ENCODE measurements at places on chromosomes 12 and 14.

GRCh38 chr12:65168681-65169319 is 583 bp upstream of the LEMD3 start:
- DNase-seq = no peak

DNA sequence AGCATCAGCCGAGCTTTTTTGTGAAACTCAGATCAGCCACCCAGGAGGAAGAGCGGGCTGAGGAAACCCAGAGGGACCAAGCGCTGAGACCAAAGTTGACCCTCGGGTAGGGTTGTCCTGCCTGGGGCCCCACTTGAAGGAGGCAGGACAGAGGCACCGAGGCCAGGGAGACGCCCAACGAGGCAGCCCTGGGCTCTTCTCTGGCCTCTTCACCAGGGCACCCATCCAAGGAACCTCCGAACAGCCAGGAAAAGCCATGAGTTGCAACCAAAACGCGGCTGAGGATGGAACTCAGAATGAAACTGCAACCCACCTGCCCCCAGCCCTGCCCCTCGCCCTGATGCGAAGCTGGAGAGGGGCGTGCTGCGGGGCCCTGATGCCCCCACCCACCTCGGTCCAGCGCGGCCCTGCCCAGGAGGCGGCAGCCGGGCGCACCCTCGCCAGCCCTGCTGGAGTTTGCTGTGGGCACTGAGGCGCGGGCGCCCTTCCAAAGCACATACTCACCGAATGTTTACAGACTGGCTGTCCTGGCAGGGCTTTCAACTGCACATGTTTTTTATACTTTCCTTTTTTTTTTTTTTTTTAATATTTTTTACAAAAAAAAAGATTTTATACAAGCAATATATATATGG is 41.9 kb downstream of the JDP2 start:
- DNase-seq = no peak

DNA sequence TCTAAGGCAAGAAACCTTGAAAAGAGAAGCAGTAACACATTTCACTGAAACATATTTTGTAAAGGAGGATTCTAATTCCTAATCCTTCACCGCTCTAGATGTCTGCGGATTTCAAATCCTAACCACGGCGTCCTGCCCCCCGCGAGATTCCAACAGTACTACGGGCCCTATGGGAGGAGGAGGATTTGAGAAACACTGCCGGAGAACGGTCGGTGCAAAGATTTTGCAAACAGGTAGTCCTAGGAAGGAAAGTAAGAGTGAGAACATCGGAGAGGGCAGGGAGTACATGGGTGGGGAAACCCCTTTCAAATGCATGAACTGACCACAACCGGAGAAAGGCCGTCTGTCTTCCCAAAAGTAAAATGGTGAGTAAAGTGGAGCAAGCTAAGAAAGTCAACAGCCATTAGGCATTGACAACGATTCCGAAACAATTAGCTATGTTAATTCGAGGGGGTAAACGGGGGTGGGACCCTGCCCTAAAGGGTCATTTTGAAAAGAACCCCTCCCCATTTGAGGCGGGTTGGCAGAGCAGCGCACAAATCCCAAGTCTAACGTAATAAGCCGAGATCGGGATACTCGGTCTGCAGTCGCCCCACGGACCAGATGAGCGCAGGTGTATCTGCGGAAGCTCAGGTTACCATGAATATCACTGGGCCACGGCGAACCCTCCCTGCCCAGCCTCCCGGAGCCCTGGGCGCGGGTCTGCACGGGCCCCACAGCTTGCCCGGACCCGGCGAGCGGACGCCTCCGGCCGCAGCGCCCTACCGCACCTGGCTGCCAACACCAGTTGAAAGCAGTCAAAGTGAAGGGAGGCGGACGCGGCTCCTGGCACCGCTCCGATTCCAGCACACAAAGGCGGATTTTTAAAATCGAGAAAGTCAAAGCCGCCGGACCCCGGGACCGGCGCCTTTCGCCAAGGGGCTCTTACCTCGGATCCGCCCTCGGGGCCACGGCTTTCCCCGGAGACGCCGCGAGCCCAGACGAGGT is 662 bp downstream of the EPS8 start:
- no peak for DNase-seq

- no peak for DNase-seq
Measured at GRCh38 chr14:76918782-76919394, 92.7 kb downstream of the LRRC74A start.

DNA sequence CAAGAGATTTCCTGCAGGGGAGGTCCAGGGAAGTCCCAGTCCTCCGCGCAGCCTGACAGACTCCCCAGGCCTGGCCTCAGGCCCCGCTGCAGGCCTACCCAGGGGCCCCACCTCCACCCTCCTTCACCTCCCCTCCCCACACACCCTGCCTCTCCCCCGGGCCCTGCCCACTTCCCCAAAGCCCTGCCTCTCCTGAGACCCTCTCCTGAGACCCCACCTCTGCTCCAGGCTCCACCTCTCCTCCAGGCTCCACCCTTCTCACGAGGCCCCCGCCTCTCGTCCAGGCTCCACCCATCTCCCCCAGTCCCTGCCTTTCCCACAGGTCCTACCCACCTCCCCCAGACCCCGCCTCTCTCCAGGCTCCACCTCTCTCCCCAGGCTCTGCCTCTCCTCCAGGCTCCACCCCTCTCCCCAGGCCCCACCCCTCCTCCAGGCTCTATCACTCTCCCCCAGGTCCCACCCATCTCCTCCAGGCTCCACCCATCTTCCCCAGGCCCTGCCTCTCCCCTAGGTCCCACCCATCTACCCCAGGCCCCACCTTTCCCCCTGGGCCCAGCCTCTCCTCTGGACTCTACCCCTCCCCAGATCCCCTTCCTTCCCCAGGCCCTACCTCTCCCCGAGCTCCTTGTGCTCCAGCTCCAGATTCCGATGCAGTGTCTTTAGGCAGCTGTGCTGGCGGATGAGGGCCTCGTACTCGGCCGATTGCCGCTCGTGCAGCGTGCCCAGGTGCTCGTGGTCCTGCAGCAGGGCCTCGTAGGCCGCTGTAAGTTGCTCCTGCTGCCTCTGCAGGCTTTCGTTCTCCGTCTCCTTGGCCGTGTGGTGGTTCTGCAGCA is 58.8 kb upstream of the GPR68 start:
- DNase-seq = peak; percentile 66

GRCh38 chr12:78952552-78952929 is 88.0 kb downstream of the SYT1 start:
- no peak for DNase-seq

DNA sequence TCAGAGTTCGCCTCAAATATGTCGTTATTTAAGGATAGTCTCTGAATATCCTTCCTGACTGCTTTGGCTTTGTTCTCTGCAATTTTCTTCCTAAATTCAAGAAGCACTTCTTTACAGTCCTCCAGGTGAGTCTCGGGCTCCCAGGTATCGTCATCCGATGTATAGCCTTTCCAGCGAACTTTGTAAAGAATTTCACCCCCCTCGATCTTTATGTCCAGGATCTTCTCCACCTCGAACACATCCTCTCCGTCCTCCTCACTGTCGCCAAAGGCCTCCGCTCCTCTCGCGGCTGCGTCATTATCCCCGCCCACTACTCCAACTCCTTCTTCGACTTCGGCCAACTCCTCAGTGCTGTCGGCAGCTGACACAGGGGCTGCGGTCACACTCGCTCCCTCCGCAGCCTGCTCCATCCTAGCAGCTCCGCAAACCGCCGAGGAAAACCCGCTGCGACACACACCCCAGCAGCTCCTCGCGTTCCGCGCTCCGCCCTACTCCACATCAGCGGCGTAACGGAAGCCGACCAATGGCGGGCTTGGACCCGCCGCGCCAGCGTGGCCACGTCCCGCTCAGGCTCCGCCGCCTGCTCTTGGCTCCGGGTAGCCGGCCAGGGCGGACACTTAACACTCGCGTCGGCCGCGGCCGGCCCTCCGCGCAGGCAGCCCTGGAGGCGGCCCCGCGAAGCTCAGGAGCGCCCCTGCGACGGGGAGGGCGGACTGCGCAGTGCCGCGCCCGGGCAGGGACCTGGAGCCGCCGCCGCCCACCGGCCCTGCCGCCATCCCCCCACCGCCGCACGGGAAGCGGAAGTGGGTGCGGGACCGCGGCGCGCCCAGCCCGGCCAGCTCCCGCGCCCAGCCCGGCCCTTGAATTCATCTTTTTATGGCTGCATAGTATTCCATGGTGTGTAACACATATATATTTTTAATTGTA is 4.1 kb downstream of the CD163L1 start:
- DNase-seq = no peak

GRCh38 chr14:48963231-48963790 is 622.9 kb downstream of the RPS29 start:
- no peak for DNase-seq

DNA sequence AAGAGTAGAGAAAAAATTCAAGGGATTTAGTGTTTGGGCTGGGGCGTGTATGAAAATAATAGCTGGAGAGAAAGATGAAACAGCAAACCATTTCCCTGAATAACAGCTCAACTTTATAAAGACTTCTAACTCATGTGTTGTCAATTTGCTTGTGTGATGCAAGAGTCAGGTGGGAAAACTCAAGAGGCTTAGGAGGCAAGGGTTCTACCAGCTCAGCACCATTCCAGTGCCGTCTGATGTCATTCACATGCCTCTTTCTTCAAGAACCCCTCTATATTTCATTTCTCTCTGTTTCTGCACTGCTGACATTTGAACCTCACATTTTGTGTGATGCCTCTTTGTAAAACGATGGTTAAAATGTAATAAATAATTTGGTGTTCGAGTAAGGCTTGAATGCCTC is 192.2 kb downstream of the PRKD1 start:
- no peak for DNase-seq

GRCh38 chr14:23696701-23697239 is 60.6 kb downstream of the DHRS2 start:
- DNase-seq = no peak

DNA sequence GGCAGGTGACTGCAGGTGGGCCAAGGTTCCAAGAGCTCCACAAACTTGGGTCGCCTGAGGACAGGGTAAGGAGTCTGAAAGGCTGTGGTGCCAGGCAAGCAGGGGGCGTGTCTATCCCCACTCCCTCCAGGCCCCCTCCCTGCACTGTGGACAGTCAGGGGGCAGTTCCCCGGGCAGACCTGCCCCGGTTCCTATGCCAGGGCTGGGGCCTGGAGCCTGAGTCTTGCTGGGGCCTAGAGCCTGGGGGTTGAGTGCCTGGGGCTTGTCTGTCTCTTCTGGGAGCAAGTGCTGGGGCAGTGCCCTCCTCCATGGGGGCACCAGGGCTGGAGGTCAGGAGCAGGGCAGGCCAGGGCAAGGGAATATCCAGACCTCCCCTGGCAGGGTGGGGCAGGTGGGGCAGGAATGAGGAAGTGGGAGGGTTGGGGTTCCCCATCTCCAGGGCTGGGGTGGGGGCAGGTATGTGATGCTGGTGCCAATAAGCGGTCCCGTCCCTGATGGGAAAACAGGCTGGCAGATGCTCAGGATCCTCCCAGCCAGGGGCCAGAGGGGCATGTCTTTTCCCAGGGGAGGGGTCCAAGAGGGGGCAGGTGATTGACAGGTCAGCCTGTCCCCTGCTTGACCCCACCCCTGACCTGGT is 11.9 kb upstream of the TNFAIP2 start:
- DNase-seq = no peak

Measured in GM06990 (cell line).